ENCODE measurements at places on chromosomes 2 and 18. TPM values are rescaled to one million over a fixed set of nuclear protein-coding genes. Genes with fewer than 3 reads are reported as not detected.

ANKRD29 gene
- total RNA-seq: 0.33 TPM

DCC gene
- not detected for total RNA-seq

SLC11A1 gene
- total RNA-seq: 3.3 TPM

SERPINB4 gene
- not detected for total RNA-seq

KCTD18 gene
- 8.9 TPM for total RNA-seq

YWHAQ gene
- total RNA-seq: 82.3 TPM

NCKAP5 gene
- 4.6 TPM for total RNA-seq

GLI2 gene
- 0.30 TPM for total RNA-seq

SDC1 gene
- 537 TPM for total RNA-seq

DYNAP gene
- total RNA-seq: not detected

REG3G gene
- 0.53 TPM for total RNA-seq

NFE2L2 gene
- total RNA-seq: 29.2 TPM

LRP1B gene
- total RNA-seq: 0.25 TPM

CCDC141 gene
- 0.38 TPM for total RNA-seq

TMEM247 gene
- not detected for total RNA-seq

FIGN gene
- 6.0 TPM for total RNA-seq

PDE1A gene
- total RNA-seq: 1.1 TPM

SP140 gene
- 1.2 TPM for total RNA-seq

KCNG2 gene
- not detected for total RNA-seq

ITGA6 gene
- total RNA-seq: 13.5 TPM

IL36G gene
- 0.20 TPM for total RNA-seq

ANKRD30BL gene
- total RNA-seq: not detected

IL1B gene
- total RNA-seq: not detected

ABCB11 gene
- total RNA-seq: 68.5 TPM

IL1RN gene
- 16.0 TPM for total RNA-seq

NEB gene
- 0.91 TPM for total RNA-seq

ANKRD36B gene
- total RNA-seq: 2.2 TPM

ALLC gene
- 0.20 TPM for total RNA-seq

CHRNG gene
- not detected for total RNA-seq

ASXL3 gene
- 2.6 TPM for total RNA-seq

TUBB8B gene
- not detected for total RNA-seq

LTBP1 gene
- 5.8 TPM for total RNA-seq

SPOPL gene
- total RNA-seq: 11.3 TPM

MREG gene
- 6.2 TPM for total RNA-seq

ING5 gene
- total RNA-seq: 20.7 TPM

DUSP2 gene
- 0.98 TPM for total RNA-seq

UPP2 gene
- 0.91 TPM for total RNA-seq

LONRF2 gene
- total RNA-seq: 0.68 TPM

HOXD9 gene
- not detected for total RNA-seq

CABYR gene
- total RNA-seq: not detected

SLC5A7 gene
- total RNA-seq: not detected

LHCGR gene
- total RNA-seq: not detected

TGFA gene
- 5.0 TPM for total RNA-seq

Data from left lobe of liver (tissue), 2 donors.